ENCODE measurements at places on chromosomes 5 and 9.
A peak's percentile ranks its signal among the peaks of the same experiment; 100 is the strongest.

- DNase-seq = no peak
Observed at GRCh38 chr9:121216271-121216805, 14.7 kb upstream of the RAB14 start.

- no peak for DNase-seq
Observed at GRCh38 chr9:116154976-116155697, 1.5 kb downstream of the PAPPA start.

GRCh38 chr9:135719472-135719871 lies 17.5 kb downstream of the KCNT1 start:
- DNase-seq = no peak

- peak; percentile 100 for DNase-seq
Observed at GRCh38 chr5:135456238-135457099, 4.3 kb upstream of the TIFAB start.

- no peak for DNase-seq
Observed at GRCh38 chr9:36847781-36848673, 186.0 kb downstream of the PAX5 start.

GRCh38 chr9:804026-804425 lies 37.5 kb upstream of the DMRT1 start:
- no peak for DNase-seq

- peak; percentile 30 for DNase-seq
Observed at GRCh38 chr9:70510157-70510770, 95.8 kb upstream of the KLF9 start.

Data from inflammatory macrophage treated with lipopolysaccharide for 4 hours (primary cell).